ENCODE measurements at places on chromosomes 5 and 9.

GRCh38 chr5:308672-309271 lies 12.7 kb upstream of the AHRR start:
- no peak for DNase-seq

DNA sequence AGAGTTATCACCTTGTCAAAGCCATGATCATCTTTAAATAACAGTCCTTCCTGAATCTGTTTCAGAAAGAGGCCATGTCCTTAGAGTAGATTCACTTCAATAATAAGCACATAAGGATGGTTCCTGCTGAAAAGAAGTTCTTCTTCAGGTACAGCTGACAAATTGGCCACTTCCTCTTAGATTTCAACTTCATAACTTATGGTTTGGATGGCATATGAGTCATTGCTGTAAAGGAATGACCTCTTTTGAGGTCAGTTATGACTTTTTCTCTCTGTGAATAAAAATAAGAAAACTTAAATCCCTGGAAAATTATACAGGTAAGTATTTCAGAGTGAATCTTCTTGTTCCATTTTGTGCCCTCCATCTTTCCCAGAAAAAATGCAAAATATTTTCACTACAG lies 555.3 kb upstream of the ZNF462 start:
- DNase-seq: no peak

GRCh38 chr5:466661-467310 lies 23.8 kb downstream of the EXOC3 start:
- DNase-seq: no peak

GRCh38 chr5:81003811-81004386 lies 43.7 kb downstream of the RASGRF2 start:
- no peak for DNase-seq
